HTR-8/SVneo (cell line): ENCODE measurements at places on chromosomes 6 and 20.

DNA sequence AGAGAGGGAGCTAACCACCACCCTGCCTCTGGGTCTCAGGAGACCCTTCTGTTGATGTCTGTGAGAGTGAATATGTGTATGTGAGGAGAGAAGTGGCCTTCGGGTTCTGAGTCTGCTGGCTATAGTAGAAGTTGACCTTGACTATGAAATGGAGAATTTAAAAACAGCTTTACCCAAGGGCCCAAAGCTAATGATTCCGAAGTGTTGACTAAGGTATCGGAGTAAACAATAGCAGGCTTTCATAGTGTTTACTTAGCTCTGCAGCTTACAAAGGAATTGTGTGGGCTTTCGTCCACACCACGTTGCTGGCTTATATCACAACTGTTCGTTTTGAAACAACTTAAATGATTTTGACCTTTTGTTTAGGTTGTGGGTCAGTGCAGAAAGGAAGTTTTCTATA lies 126.5 kb upstream of the JAG1 start:
- no peak for DNase-seq

DNA sequence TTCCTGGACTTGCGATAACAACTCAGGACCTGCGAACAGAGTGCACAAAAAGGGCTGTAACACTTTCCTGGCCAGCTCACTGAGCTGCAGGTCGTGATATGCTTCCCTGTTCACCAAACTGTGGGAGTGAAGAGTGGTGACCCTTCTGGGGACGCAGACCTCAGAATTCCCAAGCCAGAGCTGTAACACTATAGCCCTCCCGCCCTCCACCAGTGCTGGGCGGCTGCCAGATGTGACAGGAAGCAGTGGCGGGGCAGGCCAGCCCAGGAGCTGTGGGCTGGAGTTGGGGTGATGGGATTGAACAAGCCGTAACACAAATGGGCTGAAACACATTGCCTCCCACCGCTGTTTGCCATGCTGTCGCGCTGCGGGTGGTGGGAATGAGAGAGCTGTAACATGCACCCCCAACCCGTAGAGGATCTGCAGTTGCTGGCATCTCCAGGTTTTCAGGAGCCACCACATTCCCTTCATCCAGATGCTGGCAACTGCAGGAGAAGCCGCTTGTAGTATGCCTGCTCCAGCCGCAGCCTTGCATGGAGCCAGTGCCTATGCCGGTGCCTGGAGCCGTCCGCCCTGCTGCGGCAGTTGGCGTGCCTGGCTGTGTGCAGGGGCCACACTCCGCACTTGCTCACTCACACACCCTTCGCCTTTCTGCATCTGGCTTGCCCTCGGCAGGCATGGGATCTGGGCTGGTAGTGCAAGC lies 148.3 kb upstream of the PROKR2 start:
- DNase-seq, result no peak

- no peak for DNase-seq
These were observed 56.4 kb downstream of the SLC35A1 start for GRCh38 chr6:87529221-87529620.

DNA sequence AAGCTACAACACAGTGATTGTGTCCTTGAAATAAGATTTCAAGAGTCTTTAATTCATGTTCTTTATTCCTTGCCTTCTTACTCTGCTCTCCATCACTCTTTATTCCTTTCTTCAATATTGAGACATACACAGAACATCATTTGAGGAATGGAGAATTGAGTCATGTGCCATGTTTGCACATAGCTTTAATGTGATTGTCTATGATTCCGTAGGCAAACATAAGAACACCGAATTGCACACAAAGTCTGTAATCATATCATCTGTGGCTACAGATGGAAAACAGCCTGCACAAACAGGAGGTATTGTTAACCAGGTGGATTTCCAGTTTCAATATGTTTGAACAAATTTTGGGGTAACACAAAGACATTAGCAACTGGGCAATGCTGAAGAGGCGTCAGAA lies 571.6 kb upstream of the GJE1 start:
- no peak for DNase-seq

DNA sequence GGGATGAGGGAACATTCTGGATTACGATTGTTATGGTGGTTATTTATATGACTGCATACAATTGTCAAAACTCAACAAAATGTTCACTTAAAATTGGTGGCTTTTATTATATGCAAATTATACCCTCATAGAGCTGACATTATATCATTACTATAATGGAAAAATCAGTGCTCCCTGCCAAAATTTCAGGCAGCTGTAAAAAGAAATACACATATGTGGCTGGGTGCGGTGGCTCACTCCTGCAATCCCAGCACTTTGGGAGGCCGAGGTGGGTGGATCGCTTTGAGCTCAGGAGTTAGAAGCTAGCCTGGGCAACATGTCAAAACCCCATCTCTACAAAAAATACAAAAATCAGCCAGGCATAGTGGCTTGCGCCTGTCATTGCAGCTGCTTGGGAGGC lies 75.8 kb upstream of the SULF2 start:
- DNase-seq, result no peak

DNA sequence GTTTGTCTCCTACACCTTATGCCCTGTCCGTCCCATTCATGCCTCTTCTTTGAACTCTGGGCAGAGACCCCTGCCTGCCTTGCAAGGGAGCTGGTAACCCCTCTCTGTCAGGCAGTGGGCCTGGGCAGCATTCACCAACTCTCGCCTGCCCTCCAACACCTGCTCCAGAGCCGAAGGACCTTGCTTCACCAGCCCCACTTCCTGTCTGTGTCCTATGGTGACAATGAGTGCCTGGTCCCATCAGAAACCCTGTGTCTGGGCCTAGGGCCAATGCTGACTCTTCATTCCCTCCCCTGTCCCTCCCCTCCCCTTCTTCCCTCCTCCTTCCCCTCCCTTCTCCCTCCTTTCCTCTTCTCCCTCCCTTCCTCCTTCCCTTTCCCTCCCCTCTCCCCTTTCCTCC lies 22.8 kb upstream of the PCMTD2 start:
- DNase-seq, result no peak

DNA sequence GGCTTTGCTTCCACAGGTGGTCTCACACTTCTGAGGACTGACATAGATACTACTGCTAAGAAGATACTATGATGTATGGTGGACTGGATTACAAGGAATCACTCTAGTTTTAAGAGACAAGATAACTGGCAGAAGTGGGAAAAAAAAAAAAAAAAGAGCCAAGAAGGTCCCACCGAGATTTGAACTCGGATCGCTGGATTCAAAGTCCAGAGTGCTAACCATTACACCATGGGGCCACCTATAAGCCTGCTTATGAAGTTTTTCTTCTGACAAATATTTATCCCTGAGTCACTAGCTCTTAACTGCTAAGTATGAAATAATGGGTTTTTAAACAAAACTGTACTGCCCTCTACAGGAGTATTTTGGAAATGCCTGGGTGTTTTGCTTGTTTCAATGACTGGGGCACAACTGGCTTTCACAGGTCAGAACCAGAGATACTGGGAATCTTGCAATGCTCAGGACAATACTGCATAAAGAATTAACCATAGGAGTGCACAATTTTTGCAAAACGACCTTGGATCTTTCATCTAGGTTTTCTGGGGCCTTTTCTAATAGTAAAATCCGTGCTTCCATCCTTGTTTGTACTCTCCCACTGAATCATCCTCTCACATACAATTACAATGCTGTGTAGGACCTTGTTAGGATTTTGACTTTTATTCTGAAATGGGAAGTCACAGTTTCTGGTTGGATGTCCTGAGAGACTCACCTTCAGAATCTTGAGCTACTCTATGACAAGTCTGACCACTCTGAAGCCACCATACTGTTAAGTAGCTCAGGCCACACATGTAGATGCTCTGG lies 116.3 kb downstream of the OR2B2 start:
- DNase-seq, result peak; percentile 51

GRCh38 chr6:154951345-154952200 lies 43.5 kb upstream of the TIAM2 start:
- DNase-seq, result no peak

- no peak for DNase-seq
These were observed 483.3 kb downstream of the TFAP2B start for GRCh38 chr6:51301962-51302361.

DNA sequence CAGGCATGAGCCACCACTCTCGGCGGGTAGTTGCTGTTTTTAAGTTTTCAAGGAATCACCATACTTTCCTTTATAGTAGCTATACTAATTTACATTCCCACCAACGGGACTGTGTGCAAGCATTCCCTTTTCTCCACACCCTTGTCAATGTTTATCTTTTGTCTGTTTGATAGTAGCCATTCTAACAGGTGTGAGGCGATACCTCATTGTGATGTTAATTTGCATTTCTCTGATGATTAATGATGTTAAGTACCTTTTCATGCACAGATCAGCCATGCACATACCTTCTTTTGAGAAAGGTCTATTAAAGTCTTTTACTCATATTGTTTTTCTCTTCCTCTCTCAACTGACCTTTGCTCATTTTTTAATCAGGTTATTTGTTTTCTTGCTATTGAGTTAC lies 43.0 kb upstream of the CCND3 start:
- DNase-seq, result no peak

DNA sequence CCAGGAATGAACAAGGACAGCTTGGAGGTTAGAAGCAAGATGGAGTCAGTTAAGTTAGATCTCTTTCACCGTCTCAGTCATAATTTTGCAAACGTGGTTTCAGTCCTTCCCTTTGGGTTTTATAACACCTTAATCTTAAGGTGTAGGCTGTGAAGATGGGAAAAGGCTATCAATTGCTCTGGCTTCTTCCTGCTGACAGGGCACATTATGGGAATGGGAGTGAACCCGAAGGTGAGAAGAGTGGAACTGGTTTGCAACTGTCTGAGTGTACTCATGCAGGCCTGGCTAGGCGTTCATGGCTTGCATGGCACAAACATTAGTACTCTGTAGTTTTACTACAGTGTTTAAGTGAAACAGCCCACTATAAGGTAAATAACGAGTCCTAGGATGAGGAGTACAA lies 9.4 kb downstream of the TAF8 start:
- DNase-seq, result no peak

GRCh38 chr6:7590918-7591302 lies 912 bp downstream of the SNRNP48 start:
- no peak for DNase-seq

DNA sequence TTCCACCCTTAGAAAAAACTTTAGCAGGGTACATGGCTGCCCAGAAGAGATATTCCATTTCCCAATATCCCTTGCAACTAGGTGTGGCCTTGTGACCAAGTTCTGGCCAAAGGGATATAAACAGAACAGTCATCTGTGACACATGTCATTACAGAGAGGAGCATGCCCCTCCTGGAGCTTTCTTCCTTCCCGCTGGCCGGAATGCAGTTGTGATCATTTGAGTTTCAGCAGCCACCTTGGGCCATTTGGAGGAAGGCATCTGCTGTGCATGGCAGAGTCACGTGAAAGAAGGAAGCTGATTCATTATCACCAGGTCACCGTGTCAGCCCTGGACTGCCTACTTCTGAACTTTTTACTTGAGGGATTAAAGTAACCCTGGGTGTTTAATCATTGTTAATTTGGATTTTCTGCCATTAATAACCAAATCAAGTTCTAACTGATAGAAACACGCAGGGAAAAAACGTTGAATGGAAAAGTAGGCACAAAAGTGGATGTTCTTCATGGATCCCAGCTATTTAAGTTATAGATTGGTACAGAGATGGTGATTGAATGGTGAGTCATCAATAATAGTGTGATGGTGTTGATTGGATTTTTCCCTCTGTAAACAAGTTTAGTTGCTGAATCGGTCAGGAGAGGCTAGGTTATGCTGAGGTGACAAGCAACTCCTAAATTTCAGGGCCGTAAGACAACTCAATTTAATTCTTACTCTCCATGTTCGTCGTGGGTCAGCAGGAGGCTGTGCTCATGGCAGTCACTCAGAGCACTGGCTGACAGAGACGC lies 80.7 kb upstream of the CCDC167 start:
- no peak for DNase-seq

DNA sequence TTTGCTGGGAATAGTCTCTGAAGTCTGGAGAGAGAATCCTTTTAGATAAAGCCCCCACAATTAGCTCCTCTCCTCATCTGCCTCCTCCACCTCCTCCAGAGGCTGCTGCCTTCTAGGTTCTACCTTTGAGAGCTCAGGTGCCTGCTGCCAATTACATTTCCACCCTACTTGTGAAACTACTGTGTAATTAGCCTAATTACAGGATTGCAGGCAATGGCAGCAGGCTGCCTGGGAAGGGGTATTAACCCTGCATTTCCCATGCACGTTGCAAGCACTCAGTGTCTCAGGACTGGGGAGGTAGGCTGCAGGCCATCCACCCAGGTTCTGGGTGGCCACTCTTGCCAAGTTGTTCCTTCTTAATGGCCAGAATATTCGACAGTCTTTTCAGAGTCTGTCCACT lies 215.6 kb upstream of the ZNF217 start:
- DNase-seq, result no peak

DNA sequence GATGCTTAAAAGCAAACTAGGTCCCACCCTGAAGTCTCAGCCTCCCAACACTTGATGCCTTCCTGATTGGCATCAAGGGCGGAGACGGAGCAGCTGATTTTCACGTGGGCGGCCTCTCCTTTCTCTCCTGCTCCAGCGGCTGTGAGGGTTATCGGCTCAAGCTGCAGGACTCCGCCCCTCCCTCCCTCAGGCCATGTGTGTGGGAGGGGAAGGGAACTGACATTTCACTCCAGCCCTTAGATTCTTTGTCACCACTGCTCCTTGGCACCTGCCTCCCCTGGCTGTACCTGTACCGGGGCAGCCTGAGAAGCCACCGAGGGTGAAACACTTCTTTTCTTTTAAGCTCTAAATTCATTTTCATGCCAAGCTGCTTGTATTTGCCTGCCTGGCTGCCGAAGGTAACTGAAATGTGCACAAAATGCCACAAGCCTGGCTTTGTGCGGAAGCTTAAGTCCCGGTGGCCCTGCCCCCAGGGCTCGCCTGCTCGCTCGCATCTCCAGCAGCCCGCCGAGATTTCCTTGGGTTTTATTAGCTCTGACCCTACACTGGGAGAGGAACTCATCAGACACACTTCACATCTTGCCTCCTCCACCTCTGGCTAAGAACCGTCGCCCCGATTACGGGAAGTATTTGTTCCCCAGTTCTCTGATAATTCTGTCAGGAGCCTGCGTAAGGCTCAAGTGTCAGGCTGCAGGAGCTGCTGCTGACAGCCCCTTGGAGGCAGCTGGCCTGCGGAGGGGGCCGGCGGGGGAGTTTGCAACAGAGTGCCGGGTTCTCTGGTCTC lies 9.6 kb upstream of the CPNE5 start:
- DNase-seq, result no peak

GRCh38 chr20:47154089-47154488 lies 202.4 kb downstream of the ZMYND8 start:
- DNase-seq, result no peak

DNA sequence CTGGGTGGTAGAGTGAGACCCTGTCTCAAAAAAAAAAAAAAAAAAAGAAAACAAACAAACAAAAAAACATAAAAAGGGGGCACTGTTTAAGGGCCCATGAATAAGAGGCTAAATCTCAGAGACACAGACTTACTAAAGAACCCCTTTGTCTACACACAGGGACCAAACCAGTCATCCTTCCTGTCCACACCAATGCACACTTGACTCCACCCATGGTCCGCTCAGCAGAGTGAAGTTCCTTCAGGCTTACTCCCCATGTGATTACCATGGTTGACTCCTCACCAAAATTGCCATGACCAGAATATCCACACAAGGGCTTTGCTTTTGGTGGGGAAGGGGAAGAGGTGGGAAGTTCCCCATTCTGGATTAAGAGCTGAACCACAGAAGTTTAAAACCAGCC lies 19.4 kb upstream of the REPS1 start:
- no peak for DNase-seq

- DNase-seq, result no peak
These were observed 8.8 kb downstream of the FOXC1 start for GRCh38 chr6:1618311-1619097.
